ENCODE measurements at places on chromosomes 11 and 22.

DNA sequence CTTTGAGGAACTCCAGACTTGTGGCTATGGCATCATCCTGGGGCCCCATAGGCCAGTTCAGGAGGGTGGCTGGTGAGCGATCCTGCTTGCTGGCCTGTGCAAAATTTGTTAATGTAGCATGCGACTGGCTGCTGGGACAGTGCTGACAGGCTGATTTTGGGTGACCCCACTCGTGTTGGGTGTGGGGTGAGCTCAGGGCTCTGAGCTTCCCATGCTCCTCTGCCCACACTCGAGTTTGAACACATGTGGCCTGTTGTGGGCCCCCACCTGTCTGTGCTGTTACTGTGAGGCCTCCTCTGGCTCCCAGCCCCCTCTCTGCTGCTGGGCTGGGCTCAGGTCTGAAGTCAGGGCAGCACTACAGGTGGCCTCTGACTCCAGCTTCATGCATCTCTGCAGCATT lies 64.4 kb upstream of the MYEOV start:
- no peak for DNase-seq

DNA sequence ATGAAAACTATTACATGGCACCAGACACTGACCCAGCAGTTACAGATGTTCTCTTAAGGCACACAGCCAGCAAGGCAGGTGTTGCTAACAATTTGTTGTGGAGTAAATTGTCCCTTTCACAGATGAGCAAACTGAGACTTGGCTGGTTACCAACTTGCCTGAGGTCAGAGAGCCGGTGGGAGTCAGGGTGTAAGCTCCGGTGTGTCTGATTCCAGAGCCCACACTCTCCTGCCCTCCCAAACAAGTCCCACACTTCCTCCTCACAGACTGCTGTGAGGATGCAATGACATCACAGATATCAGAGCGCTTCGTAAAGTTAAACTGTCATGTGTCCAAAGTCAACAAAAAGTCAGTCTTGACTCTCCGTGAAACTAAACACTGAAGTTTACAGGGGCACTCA lies 12.5 kb downstream of the GDPD5 start:
- peak; percentile 73 for DNase-seq

DNA sequence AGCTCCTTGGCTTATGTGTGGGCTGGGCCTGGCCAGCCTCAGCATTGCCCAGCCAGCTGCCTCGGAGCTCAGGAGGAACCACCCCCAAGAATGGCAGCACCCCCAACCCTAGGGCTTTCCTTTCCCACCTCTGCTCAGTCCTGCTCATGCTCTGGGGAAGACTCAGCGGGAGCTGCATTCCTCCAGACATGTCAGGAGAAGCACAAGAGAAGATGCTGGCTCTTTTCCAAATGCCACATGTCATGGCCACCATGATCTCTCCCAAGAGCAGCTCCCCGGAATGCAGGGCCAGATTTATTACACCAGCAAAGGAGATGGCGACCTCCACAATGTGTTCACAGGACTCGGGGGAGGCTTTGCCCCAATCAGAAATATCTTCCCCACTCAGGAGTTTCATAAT lies 143.7 kb downstream of the PKNOX2 start:
- DNase-seq, result no peak

- DNase-seq, result no peak
Observed at GRCh38 chr22:23673050-23673620, 17.7 kb upstream of the RGL4 start.

GRCh38 chr11:120545813-120546212 lies 34.3 kb downstream of the GRIK4 start:
- DNase-seq, result no peak

DNA sequence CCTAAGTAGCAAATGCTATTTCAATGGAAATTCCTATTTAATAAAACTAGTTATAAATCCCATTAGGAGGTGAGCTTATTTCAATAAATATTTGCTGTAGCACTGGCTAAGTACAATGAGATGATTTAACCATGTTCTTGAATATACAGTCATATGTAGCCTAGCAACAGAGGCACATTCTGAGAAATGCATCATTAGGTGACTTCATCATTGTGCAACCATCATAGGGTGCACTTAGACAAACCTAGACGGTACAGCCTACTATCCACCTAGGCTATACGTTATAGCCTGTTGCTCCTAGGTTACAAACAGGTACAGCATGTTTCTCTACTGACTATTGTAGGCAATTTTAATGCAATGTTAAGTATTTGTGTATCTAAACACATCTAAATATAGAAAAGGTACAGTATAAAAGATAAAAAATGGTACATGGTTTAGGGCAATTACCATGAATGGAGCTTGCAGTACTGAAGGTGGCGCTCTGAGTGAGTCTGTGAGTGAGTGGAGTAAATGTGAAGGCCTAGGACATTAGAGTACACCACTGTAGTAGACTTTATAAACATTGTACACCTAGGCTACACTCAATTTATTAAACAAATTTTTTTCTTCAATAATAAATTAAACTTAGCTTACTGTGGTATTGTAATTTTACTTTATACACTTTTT lies 350.1 kb downstream of the CASP12 start:
- no peak for DNase-seq

- peak; percentile 9 for DNase-seq
Observed at GRCh38 chr22:28053896-28054818, 135.1 kb upstream of the PITPNB start.

DNA sequence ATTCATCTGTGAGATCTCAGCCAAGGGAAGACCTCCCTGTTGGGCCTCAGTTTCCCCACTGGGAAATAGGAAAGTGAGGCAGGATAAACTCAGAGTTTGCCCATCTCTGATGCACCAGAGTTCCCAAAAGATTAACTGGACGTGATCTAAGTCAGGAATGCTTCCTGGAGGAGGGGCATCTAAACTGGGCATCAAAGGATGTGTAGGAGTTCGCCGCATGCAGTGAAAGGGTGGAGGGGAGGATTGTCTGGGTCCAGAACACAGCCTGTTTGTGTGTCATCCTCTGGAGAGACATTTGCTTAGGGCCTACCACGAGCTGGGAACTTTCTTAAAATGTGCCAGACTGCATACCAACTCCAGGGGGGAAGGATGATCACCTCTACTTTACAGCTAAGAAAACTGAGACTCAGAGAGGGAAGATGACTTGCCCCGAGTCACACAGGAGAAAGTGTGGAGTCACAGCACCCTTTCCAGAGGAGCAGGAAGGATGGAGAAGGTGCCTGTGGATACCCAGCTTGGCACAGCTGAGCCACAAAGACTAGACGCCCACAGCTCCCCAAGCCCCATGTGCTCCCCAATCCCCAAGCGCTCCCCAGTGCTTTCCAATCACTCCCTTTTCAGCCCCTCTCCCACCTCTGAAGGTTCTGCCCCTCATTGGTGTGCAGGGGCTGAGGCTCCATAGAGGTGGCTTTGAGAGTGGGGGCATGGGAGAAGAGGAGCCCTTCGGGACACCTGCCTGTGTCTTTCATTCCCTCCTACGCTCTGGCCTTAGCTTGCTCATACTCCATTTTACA lies 50.1 kb downstream of the MN1 start:
- DNase-seq, result no peak

DNA sequence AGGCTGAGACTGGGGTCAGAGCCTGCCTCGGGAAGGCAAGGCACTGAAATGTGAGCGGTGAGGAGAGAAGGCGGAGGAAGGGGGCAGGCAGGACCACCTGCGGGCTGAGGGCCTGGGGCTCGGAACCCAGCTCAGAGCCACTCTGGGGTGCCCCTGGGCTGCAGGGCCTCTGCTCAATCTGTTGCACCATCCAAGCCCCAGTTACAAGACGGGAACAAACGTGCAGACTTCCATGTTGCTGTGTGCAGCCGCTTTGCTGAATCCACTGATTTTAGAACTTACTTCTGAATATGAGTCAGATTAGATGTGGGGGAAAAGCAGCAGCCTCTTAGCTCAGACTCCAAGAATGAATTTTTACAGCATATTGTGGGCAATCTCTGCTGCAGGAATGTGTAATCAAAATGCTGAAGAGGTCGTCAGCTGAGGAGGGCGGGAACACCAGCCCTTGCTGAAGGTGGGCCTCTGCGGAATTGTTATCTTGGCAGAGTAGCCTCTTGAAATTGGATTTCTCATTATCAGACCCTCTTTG lies 21.6 kb downstream of the PARVG start:
- peak; percentile 75 for DNase-seq
